Non-pigmented ciliary epithelial cell (primary cell): ENCODE measurements at places on chromosomes 12 and 14.

DNA sequence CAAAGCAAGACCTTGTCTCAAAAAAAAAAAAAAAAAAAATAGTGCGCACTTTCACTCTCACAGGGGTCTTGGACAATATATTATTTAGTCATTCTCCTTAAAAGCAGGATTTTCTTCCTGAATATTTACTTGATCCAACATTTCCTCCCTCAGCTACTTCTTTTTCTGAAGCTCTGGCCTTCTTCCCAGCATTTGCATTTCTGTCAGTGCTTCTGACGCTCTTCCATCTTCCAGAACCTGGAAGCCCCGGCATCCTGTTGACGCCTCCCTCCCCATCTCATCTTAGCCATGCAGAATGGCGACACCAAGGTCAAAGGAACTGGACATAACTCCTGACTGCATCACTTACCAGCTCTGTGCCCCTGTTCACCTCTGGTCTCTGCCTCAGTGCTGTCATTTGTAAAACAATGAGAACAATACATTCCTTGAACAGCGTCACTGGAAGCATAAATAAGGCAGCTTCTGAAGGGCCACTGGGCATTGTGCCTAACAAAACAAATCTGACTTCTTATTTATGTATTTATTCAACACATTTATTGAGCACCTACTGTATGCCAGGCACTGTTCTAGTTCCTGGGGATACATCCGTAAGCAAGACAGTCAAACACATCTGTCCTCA is 90.9 kb upstream of the MDM1 start:
- DNase-seq = no peak

DNA sequence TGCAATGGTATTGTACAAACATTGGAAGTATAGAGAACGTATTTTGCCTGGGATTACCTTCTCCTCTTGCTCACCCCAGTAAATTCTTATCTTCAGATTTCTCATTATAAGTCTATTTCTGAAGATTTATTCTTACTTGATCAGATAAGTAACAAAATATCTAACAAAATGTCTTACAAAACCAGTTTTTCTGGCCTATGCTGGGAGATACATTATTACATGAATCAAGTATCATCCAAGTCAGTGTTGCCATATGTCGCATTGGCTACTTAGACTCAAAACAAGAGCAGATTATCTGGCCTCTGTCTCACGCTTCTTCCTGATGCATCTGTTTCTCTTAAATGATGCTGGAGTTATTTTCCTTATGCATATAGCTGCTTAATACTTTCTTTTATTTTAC is 408.5 kb downstream of the CCER1 start:
- DNase-seq = no peak

DNA sequence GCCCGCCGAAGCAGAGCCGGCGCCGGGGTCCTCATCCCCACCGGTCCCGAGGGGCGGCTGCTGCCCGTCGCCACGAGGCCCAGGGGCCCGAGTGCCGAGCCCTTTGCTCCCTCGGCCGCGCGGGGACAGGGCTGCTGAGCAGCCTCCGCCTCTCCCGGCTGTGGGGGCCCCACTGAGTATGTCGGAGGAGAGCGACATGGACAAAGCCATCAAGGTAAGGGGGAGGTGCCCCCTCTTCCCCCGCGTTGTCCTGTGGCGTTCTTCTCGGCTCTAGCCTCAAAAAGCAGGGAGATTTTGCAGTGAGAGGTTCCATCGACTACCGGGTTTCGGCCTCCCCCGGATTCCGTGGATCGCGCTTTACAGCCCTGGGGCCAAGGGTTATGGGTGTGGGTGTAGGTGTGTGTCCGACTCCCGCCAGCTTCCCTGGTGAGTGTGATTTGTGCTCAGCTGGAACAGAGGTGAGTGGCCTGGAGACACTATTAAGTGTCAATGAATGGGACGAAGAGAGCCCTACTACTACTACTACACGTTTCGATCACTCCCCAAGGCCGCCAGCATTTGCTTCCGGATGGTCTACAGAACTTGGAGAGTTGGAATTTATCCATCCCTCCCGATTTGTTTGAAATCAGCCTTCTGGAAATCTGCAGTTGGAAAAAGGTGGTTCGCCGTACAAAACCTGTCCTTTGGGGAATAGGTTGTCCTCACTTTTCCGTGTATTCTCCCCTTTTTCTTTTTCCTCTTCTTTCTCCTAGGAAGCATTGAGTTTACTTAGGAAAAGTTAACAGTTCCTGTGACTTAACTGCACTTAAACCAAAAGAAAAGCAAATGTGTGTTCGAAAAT is 748 bp downstream of the MAPKAPK5 start:
- no peak for DNase-seq

DNA sequence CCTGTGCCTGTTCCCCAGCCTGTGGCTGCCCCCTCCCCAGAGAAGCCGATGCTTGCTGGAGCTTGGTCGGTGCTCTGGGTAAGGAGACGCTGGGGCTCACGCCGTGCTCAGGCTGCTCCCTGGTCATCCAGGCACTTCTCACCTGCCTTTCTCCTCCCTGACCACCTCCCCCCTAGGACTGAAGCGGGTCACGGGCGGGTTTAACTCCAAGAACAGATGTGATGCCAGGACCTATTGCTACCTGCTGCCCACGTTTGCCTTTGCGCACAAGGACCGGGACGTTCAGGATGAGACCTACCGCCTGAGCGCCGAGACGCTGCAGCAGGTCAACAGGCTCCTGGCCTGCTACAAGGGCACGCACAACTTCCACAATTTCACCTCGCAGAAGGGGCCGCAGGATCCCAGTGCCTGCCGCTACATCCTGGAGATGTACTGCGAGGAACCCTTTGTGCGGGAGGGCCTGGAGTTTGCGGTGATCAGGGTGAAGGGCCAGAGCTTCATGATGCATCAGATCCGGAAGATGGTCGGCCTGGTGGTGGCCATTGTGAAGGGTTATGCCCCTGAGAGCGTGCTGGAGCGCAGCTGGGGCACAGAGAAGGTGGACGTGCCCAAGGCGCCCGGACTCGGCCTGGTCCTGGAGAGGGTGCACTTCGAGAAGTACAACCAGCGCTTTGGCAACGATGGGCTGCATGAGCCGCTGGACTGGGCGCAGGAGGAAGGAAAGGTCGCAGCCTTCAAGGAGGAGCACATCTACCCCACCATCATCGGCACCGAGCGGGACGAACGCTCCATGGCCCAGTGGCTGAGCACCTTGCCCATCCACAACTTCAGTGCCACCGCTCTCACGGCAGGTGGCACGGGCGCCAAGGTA is 8.4 kb upstream of the EP400 start:
- no peak for DNase-seq

DNA sequence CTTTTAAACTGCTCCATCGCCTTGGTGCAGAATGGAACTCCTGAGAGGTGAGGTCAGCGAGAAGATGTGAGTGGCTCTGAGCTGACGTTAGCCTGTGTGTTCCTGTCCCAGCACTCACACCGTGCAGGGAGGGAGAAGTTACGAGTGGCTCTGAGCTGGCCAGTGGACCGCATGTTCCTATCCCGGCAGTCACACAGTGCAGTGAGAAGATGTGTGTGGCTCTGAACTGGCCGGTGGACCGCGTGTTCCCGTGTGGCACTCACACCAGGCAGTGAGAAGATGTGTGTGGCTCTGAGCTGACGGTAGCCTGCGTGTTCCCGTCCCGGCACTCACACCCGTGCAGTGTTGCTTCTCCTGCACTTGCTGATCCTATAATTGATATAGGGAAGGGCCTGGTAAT is 59.9 kb downstream of the VCPKMT start:
- DNase-seq = no peak

DNA sequence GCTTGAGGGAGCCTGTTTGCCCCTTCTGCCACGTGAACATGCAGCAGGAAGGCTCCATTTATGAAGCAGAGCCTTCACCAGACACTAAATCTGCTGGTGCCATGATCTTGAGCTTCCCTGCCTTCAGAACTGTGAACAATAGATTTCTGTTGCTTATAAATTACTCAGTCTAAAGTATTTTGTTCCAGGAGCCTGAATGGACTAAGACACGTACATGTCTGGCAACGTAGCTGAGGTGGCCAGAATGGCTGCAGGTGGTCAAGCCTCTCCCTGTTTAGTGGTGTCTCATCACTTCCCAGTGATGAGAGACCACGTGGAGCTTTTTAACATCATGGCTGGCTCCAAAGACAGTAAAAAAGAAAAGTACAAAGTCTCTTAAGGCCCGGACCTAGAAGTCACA is 32.2 kb upstream of the SLC38A2 start:
- no peak for DNase-seq

- no peak for DNase-seq
These were observed 4.0 kb downstream of the FAR2 start for GRCh38 chr12:29152981-29153630.

GRCh38 chr14:35883677-35884293 is 57.6 kb downstream of the BRMS1L start:
- DNase-seq = no peak

GRCh38 chr14:70981000-70981952 is 74.0 kb downstream of the PCNX1 start:
- no peak for DNase-seq

GRCh38 chr12:88354691-88355090 is 212.6 kb downstream of the TMTC3 start:
- no peak for DNase-seq

DNA sequence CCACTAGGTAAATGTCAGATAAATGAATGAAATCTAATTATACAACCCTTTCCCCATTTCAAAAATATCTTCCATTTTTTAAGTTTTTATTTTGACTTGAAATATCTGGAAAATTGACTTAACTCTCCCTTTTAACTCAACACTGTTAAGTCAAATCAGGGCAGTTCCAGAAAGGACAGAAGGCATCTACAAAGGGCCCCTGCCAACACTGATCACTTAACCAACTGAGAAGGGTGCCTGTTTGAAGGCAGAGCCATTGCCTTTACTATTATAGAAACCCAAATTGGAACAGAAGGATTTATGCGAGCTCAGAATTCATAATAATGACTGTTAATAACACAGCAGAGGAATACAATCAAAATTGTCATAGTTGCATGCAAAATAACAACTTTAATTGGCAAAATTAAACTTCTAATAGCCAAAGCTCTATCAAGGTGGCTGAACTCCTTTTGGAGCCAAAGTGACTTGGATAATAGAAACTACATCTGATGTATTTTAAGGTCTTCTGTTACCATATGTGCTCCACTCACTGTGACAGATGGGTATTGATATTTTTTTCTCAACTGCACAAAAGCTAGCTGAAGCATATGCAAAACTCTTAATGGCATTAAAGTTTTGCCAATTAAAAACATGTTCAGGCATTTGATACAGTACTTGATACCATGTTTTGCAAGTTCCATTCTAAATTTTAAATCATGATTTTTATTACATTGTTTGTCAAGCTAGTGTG is 383.8 kb downstream of the NOVA1 start:
- no peak for DNase-seq

GRCh38 chr14:88856786-88857366 is 32.4 kb downstream of the TTC8 start:
- DNase-seq = no peak

- no peak for DNase-seq
These were observed 25.8 kb upstream of the NUDT14 start for GRCh38 chr14:105206873-105207272.

DNA sequence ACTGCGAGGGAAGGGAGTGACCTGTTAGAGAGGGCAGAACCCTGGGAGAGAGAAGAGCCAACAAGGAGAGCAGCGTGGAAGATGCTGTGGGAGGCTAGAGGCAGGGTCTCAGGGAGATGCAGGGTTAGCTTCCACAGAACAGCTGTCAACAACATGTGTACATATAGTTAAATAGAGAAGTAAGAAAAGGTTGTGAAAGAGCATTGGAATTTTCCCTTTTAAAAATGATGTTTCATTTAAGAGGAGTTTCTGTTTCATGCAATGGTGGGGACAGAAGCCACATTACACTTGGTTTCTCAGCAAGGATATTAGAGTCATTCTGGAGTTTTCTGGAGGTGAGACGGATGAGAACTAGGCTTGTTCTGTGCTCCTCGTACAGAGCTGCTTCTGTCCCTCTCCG is 23.8 kb upstream of the TBC1D30 start:
- DNase-seq = no peak

GRCh38 chr14:22715186-22715812 is 51.2 kb upstream of the OXA1L start:
- no peak for DNase-seq

DNA sequence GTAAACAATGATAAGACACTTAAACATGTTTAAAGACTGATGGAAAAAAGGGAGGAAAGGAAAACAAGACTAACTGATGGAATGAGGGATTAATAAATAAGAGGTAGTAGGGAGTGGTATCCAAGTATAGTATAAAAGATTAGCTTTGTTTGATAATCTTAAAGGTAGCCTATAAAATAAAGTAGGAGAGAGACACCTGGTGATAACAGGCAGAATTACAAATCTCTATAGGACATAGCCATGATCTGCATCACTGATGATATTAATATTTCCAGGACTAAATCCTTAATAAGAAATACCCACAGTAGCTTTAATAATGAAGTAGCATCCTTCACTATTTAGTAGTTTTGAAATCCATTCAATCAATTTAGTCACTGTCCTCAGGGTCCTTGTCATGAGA is 30.4 kb downstream of the DLGAP5 start:
- no peak for DNase-seq

GRCh38 chr12:62983594-62983993 is 48.6 kb upstream of the PPM1H start:
- DNase-seq = no peak

DNA sequence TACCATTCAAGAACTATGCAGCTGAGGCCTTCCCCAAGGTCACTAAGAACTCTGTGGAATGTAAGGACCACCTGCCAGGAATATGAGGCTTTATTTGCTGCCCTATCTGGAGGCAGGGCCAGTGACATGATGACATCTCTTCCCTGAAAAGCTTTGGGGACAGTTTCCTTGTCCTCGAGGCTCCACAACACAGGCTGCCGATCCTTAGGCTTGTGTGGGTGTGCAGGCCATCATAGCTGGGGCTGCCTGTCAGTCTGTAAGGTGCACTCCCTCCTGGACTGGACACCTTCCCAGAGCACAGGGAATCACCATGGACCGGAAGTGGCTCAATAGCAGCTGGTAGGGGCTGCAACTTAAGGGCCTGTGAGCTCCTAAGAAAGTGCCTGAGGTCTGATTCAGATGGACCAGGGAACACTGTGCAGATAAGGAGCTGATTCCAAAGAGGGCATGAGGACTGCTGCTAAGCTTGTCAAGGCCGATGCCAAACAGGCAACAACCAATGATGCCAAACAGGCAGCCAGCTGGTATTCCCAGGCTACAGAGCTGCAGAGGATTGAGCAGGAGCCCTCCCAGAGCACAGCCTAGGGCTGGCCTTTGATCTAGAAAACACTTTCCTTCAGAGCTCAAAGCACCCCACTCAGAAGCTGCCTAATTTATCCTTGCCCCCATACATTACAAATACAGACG is 84.3 kb downstream of the CRACR2A start:
- no peak for DNase-seq
